NCI-H774 (cell line): ENCODE measurements at places on chromosomes 7 and 10.

GRCh38 chr7:124764847-124765400, 668 bp downstream of the GPR37 start:
- no peak for DNase-seq

DNA sequence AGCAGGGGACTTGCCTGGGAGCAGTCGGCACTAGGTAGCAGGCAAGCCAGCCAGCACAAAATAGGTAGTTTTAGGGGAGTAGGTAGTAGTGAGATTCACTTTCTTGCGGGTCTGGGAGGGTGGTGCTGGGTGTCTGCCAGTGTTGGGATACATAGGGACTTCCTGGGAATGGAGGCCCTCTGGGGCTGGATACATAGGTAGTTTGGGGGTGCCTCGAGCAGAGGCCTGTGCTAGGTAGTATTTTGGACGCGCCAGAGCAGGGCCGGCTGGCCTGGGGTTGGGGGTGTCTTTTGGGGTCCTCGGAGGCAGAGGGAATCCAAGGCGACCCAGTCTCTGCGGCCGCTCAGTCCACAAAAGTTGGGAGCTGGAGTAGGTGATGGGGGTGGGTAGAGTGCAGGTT, 2.0 kb upstream of the HOXA3 start:
- no peak for DNase-seq

- DNase-seq, result no peak
Observed at GRCh38 chr7:67595431-67596180, 599.0 kb downstream of the TYW1 start.

DNA sequence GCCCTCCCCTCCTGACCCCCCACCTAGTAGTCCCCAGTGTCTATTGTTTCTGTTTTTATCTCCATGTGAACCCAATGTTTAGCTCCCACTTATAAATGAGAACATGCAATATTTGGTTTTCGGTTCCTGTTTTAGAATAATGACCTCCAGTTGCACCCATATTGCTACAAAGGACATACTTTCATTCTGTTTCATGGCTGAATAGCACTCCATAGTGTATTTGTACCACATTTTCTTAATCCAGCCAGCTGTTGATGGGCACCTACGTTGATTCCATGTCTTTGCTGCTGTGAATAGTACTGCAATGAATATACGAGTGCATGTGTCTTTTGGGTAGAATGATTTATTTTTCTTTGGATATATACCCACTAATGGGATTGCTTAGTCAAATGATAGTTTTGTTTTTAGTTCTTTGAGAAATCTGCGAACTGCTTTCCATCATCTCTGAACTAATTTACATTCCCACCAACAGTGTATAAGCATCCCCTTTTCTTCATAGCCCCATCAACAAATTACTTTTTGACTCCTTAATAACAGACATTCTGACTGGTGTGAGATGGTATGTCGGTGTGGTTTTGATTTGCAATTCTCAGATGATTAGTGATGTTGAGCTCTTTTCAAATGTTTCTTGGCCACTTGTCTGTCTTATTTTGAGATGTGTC, 128.4 kb upstream of the PHYHIPL start:
- DNase-seq, result no peak

DNA sequence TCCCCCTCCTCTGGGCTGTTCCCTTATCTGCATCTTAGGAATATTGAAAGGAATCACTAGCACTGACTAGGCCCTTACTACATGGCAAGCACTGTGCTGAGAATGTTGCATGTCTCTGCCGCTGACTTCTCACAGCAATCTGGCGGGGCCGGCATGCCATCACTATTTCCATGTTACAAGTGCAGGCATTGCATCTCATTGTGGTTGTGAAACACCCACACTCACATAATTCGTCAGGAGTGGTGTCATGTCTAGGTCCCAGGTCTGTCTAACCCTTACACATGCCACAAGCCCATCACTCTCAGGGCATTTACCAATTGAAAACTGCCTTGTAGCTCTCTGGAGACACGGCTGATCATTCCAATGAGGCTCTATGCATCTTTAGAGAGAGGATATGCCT, 8.5 kb upstream of the IL2RA start:
- no peak for DNase-seq

DNA sequence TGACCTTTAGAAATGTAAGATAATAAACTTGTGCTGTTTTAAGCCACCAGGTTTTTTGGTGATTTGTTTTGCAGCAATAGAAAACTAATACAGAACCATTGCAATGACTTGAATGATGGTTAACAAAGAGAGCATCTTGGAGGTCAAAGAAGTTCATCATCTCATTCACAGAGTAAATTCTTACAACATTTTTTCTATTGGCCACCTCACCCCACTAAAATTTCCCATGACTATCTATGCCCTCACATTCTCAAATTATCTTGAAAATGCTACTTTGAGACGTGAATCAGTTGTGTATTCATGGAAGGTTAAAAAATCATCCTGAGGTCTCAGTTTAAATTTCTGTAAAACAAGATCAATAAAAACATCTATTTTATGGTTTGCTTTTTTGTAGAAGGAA, 754.2 kb downstream of the SORCS1 start:
- no peak for DNase-seq

DNA sequence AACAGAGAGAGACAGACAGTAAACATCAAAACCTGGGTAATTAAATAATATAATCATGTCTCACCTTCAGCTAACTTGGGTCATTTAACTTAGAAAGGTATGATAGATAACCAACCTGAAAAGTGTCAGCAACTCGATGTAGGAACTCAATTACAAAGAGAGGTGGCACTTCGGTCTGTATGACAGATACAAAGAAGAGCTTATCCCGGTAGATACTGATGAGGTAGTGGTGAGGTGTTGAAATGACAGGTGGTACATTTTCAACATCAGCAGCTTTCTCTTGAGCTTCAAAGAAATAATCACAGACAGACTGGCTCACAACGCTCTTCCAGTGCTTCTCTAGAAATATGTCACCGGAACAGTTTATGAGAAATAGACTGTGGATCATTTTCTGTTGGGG, 12.6 kb downstream of the AP3M1 start:
- DNase-seq, result no peak

DNA sequence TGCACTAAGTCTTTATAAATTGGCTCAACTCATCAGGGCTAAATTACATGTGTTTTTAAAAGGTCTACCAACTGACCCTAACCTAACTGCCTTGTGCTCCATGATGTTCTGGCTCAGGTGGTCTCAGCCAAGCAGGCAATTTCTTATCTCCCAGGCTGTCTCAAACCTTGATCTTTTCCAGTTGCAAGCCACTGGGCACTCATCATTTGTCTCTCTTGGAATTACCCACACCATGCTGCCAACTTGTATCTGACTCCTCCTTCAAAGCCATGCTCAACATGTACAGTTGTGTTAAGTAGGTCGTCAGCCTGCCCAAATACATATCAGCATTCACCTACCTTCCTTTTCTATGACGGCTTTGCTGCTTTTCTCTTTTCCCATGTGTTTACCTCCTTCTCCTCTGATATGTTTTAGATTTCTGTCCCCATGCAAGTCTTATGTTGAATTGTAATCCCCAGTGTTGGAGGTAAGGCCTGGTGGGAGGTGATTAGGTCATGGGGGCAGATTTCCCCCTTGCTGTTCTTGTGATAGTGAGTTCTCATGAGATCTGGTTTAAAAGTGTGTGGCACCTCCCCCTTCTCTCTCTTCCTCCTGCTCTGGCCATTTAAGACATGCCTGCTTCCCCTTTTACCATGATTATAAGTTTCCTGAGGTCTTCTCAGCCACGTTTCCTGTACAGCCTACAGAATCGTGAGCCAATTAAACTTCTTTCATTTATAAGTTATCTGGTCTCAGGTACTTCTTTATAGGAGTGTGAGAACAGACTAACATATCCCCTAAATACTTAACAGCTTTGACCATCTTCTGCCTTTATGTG, 130.0 kb downstream of the ELAPOR2 start:
- no peak for DNase-seq

- DNase-seq, result no peak
Observed at GRCh38 chr10:31625566-31625965, 303.1 kb downstream of the ARHGAP12 start.

DNA sequence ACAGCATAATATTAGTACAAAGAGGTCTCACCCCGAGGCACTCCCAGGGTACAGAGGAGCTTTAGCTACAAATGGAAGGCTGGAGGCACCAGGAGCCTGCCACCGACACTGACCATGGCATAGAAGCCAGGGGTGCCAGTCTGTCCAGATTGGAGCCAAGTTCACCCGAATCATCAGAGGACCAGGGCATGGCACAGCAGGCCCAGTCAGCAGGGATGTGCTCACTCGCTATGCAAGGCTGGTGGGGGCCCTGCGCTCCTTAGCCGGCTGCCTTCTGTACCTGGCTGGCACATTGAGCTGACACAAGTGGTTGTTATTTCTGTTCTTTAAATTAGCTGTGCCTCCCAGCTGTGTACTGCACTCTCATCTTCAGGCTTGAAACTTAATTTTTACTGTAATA, 149.3 kb downstream of the TCERG1L start:
- DNase-seq, result no peak

GRCh38 chr7:5603241-5604140, 178.0 kb downstream of the RNF216 start:
- DNase-seq, result no peak

GRCh38 chr10:133157662-133158436, 2.2 kb upstream of the KNDC1 start:
- DNase-seq, result no peak

DNA sequence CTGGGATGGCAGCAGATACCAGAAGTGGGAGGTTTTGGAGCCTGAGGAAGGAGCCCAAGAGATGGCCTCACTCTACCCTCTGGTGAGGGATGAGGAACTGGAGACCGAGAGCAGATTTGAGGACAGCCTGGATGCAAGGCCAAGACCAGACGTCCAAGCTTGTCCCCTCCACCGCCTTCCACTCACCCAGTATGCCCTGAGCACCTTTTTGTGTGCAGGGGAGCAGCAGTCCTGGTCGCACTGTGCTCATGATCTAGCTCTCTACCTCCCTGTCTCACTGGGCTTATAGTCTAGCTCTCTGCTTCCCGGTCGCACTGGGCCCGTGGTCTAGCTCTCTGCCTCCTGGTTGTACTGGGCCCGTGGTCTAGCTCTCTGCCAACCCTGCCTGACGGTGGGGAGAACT, 33.6 kb upstream of the CHST15 start:
- no peak for DNase-seq

DNA sequence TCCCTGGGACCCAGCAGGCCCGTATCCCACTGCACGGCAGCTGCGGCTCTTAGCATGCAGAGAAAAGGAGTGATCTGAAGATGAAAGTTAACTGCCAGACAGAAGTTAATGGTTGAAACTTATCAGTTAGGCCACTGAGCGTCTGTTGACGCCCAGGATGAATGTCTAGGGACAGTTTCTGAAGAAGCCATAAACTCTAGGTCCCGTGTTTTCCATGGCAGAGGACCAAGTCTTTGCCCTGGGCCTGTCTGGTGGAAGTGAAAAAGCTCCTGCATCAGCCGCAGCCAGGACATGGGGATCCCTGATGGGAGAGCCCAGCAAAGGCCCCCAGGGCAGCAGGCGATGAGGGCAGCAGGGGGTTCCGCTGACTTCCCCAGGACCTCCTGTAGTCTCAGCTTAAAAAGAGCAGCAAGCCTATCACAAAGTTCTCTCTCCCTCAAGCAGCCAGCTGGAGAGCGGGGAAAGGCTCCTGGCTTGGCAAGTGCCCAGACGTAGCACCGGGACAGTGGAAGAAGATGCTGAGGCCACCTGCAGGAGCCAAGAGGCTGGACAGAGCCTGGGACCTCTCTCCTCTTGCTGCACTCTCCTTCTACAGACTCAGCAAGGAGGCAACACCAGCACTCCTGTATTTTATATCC, 79.6 kb downstream of the TNS3 start:
- DNase-seq, result no peak

DNA sequence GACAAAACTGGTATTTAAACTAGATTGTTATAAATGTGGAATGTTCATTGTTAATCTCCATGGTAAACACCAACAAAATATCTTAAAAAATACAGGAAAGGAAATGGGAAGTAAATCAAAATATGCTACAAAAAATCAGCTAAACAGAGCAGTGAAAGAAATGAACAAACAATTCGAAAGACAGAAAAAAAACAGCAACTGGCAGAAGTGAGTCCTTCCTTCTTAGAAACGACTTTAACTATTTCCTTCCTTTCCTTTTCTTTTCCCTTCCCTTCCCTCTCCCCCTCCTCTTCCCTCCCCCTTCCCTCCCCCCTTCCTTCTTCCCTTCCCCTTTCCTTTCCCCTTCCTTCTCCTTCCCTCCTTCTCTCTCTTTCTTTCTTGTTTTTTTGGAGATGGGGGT, 12.8 kb downstream of the ZNF248 start:
- no peak for DNase-seq

- DNase-seq, result no peak
Observed at GRCh38 chr10:103765981-103766380, 89.4 kb downstream of the SH3PXD2A start.

GRCh38 chr10:127299956-127300689, 103.7 kb upstream of the INSYN2A start:
- DNase-seq, result no peak

DNA sequence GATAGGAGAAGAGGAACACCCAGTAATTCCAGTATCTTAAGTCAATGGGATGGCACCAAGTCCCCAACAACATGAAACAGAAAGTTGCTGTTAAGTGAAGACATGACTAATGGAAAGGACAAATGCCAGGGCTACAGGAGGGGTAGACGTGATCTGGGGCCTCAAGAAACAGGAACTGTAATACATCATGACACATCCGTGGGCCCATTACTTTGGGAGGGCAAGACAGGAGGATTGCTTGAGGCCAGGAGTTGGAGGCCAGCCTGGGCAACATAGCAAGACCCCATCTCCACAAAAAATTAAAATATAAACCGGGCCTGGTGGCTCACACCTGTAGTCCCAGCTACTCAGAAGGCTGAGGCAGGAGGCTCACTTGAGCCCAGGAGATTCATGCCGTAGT, 408.6 kb upstream of the PRKCQ start:
- no peak for DNase-seq

DNA sequence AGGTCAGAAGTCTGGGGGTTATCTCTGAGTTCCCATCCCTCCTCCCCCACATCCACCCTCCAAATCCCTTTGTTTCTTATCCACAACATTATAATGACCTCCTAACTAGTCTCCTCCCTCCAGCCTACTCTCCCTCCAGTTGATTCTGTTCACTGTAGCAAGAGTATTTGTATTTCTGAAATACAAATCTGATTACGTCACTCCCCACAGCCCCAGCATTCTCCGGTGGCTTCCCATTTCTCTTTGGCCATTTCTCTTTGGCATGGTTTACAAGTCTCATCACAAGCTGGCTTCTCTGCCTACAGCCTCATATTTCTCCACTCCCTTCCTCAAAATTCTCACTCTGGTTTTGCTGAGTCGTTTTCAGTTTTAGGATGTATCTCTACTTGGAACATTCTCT, 24.6 kb upstream of the MRPS33 start:
- DNase-seq, result no peak

- DNase-seq, result no peak
Observed at GRCh38 chr7:38215115-38215514, 37.1 kb downstream of the STARD3NL start.

- DNase-seq, result no peak
Observed at GRCh38 chr10:105545101-105545500, 904.0 kb downstream of the SORCS3 start.

- no peak for DNase-seq
Observed at GRCh38 chr10:132497861-132498561, 39.6 kb upstream of the INPP5A start.

- no peak for DNase-seq
Observed at GRCh38 chr7:26735976-26736600, 128.3 kb downstream of the SKAP2 start.
